Effector memory CD4-positive, alpha-beta T cell (primary cell): ENCODE measurements at places on chromosomes 12 and 14.

- no peak for DNase-seq
Measured at GRCh38 chr12:65325183-65325582, 46.7 kb downstream of the MSRB3 start.

DNA sequence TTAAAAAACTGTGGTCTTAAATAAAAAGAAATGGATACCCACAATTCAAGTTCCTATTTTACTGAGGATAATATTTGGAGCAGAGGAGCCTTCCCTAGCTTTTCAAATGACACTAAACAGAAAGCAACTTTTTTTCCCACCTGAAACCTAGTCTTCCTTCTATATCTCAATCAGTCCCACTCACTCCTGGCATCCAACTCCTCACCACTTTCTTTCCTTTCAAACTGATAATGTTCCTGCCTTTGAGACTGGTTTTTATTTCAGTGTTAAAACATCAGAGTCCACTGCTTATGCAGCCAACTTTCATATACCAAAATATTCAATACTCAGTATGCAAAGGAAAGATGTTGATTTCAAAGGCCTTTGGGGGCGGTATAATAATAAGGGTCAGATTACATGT is 225.6 kb downstream of the GXYLT1 start:
- no peak for DNase-seq

DNA sequence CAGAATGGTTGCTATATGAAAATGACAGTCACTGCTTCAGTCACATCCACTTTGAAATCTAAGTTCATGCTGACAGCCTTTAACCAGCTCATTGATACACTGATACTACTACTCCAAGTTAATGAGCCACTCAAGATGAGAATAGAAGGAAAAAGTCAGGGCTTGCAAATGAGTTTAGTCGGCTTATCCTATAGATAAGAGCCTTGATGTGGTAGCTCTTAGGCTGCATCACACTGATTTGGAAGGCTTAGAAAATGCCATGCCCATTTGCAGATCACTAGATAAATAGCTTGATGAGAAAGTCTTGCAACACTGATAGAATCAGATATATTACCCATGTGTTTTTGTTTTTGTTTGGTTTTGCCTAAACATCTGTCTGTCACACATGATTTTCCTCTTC is 251.4 kb upstream of the ATXN7L3B start:
- no peak for DNase-seq

DNA sequence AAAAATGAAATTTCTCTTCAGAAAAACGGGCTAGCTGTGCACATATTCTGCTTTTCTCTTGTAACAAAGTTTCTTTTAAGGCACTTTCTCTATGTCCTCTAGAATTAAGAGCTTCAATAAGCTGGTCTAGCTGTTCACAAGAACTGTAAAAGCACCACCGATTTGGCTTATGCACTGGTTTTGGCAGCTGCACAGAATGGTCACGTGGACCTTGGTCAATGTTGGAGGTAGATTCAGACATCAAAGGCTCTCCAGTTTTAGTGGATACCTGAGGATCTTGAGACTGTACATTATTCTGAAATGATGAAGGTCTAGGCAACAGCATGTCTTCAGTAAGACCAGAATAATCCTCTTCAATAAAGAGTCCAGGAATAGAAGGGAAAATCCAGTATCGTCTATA is 61.5 kb upstream of the CFL2 start:
- no peak for DNase-seq

DNA sequence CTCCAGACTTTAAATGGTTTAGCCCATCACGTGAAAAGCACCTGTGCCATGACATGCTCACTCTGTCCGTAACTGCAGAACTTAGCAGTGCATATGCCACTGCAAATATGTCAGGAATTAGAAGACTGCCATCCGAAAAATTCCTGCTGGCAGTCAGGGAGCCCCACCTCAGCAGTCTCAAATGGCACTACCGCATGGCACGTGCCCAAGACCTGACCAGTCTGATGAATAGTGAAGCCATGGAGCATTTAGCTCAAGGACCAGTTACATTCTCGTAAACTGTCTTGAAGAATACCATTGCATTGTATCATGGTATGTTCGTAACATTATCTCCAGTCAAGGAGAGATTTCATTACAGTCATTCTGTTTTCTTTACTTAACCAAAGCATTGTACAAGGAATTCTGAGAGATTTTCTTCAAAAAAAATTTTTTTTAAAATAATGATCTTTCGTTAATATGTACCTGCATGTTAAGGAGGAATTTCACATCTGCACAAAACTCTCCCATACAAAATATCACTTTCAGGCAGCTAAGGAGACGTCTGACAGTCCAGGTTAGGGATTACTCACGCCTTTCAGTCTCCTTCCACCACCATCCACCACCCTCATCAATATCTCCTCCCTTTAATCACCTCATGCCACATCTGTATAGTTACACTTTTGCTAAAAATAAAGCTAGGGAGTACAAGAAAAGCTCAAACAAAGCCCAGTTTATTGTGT is 138.5 kb downstream of the ANO2 start:
- no peak for DNase-seq

DNA sequence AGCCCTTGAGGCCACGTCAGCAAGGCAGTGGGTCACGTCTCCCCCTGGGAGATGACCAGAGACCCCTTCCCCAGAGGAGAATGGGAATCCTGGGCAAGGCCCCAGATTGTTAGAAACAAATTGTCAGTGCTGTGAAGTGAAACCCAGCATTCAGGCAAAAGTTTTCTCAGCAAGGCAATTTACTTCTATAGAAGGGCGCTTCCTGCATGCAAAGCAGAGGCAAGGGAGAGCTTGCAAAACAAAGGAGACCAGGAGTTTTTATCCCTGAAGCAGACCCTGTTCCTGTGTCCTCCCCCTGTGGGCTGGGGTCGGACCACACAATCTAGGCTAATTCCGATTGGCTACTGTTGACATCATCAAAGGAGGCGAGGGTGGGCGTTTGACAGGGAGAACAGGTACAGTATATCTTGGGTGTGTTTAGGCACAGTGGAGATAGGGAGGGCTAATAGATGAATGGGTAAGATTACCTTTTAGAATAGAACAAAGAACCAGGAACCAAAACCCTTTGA is 114.2 kb downstream of the RIN3 start:
- DNase-seq, result no peak

DNA sequence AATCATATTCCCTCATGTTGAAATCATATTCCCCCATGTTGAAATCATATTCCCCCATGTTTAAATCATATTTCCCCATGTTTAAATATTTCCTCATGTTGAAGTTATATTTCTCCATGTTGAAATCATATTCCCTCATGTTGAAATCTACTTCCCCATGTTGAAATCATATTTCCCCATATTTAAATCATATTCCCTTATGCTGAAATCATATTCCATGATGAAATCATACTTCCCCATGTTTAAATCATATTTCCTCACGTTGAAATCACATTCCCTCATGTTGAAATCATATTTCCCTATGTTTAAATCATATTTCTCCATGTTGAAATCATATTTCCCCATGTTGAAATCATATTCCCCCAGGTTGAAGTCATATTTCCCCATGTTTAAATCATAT is 34.6 kb upstream of the ADGRD1 start:
- no peak for DNase-seq

DNA sequence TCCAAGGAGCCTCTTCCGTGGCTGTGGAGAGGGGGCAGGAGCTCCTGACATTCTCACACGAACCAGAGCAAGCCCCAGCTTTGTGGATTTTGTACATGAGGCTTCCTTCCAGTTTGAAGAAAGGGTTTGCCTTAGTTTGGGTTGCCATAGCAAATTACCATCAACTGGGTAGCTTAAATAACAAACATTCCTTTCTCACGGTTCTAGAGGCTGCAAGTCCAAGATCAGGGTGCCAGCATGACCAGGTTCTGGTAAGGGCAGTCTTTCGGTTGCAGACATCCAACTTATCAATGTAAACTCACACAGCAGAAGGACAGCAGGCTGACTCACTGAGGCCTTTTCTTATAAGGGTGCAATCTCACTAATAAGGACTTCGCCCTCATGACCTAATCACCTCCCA is 25.9 kb upstream of the STAB2 start:
- DNase-seq, result no peak

- DNase-seq, result no peak
Measured at GRCh38 chr14:22607291-22607690, 9.2 kb downstream of the ABHD4 start.

DNA sequence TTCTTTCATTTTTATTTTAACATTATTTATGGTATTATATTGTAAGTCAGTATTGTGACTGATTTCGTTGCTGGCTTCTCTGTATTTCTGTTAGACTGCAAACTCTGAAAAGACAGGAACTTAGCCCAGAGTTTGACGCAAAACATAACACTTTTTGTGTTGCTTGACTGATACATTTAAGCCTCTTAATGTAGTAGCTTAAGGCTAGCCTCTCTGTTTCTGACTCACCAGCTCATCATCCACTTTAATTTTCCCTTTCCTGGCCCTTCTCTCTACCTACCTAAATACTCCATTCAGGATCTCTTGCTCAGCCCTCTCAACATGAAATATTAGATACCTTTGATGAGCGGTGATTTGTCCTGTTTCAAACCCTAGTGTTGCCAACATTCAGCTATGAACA is 420.6 kb downstream of the LRFN5 start:
- no peak for DNase-seq

- no peak for DNase-seq
Measured at GRCh38 chr14:36870776-36871175, 209.1 kb downstream of the PAX9 start.

GRCh38 chr12:69688471-69689427 is 10.4 kb downstream of the BEST3 start:
- no peak for DNase-seq

- no peak for DNase-seq
Measured at GRCh38 chr14:98733536-98733935, 538.5 kb downstream of the BCL11B start.

GRCh38 chr14:59678352-59678751 is 101.7 kb upstream of the CCDC175 start:
- DNase-seq, result no peak

DNA sequence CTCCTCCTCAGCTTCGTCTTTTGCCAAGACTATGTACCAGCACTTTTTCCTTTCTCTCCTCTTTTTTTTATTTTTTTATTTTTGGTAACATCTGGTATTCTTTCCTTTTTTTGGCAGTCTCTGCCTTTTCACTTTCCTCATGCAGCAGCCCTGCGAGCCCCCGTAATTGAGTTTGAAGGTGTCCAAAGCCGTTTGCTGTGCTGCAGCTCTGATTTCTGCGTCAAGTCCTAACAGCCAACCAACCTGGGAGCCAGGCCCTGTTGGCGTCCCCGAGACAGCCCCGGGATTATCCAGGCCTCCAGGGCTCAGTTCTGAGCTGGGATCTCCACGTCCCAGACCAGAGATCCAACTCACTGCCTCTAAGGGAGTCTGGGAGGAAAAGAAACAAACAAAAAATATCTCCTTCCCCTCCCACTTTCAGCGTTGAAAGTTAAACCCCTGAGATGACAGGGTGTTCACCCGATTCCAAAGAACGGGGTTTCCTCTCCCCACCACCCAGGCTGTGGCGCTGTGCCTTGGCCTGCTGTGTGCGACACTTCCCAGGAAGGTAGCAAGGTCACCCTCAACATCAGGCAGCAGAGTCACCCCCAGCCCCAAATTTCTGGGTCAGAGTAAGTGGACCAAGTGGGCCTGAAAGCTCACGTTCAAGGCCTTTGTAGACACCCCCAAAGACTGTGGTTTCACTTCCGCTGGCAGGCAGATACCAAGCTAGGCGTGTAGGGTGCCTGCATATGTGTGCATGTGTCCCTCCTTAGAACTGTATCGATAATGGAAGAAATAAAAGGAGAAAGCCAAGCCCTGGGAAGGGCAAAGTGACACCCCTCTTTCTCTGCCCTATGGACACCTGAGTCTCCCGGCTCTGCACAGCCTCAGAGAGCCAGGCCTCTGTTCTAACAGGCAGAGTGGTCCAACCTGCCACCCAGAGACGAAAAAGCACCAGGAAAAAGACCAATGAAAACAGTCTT is 11.1 kb downstream of the BCL11B start:
- DNase-seq, result no peak

DNA sequence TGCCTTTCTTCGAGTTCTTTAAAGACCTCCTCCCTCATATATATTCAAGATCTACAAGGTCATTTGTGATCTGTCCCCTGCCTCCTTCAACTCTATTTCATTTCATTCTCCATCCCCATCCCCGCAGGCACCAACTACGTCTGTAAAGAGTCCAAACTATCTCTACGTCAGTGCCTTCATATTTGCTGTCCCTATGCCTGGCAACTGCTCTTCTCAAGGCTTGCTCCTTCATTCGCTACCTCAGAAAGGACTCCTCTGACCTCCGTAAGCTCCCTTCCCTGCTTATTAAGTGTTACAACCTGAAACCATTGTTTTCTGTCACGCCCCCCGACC is 650 bp downstream of the LLPH start:
- DNase-seq, result no peak

GRCh38 chr12:6538420-6539313 is 4.3 kb downstream of the GAPDH start:
- no peak for DNase-seq

DNA sequence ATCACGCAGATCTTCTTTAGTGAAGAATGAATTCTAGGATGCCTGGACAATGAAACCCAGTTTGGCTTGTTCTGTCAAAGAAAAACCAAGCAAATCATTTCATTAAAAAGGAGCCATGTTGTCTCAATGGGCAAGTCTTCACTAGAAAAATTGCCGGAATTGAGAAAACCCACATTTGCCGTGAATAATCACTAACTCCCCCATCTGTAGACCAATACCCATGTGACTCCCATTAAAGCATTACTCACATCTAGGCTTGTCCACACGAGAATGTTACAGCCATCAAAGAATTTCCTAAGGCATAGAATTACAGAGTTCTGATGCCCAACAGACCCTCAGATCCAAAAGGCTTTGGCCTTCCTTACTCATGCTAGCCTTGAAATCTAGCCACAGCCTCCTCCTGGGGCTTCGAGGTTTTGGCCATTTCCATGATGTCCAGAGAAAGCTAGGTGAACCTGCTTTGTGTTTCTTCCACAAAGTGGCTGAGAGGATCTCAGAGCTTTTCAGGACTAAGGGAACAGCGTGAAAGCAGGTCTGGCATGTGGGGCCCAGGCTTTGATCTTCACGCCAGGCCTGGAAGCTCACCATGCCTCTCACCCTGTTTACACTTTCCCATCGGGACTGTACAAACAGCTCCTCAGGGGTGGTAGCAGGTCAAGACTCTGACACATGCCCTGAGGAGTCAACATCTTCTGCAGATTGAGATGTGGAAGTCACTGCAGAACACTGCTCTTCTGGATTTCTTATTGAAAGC is 12.1 kb downstream of the SLC7A8 start:
- DNase-seq, result no peak

DNA sequence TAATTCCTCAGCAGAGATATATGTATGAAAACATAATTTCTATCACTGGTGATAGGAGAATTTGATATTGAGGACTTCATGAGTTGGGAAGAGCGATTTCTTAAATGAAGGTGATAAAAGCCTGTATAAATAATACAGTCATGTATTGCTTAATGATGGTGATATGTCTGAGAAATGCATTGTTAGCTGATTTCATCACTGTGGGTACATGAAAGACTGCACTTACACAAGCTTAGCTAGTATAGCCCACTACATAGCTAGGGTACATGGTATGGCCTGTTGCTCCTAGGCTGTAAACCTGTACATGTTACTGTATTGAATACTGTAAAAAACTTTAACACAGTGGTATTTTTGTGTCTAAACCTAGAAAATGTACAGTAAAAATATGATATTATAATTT is 63.4 kb downstream of the ANO4 start:
- DNase-seq, result no peak

- no peak for DNase-seq
Measured at GRCh38 chr12:109878247-109878625, 2.1 kb downstream of the GLTP start.
